HS-27A (cell line): ENCODE measurements at places on chromosomes 13 and 19.

- no peak for DNase-seq
These were observed 26.4 kb upstream of the IGFL1 start for GRCh38 chr19:46202872-46203860.

- DNase-seq: no peak
These were observed 58.9 kb downstream of the TMED1 start for GRCh38 chr19:10776900-10777650.

- DNase-seq: no peak
These were observed 2.1 kb downstream of the SIX5 start for GRCh38 chr19:45766869-45767346.

DNA sequence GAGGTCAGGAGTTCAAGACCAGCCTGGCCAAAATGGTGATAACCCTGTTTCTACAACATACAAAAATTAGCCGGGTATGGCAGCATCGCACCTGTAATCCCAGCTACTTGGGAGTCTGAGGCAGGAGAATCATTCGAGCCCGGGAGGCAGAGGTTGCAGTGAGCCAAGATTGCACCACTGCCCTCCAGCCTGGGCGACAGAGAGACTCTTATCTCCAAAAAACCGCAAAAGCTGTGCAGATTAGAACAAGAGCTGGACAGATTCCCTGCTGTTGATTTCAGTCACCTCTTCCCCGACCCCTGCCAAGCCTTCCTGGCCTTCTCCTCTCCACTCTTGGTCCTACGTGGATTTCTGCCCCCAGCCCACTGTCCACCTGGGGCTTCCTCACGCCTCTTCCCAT, 8.3 kb downstream of the CAMSAP3 start:
- no peak for DNase-seq

DNA sequence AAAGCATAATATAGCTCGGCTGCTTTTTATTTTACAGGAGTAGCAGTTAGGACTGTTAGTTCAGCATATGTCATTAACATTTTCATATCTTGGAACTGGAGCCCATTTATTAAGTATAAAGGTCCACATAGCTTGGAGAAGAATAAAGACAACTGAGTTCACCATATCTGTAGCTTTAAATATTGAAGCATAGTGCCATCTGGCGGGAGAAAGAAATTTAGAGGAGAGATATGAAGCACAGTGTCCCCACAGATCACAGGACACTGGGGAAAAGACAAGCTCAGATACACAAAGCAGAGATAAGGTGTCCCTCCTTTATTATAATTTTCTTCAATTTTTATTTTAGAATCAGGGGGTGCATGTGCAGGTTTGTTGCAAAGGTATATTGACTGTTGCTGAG, 104.7 kb upstream of the FREM2 start:
- DNase-seq: peak; percentile 4

- DNase-seq: no peak
These were observed 12.1 kb upstream of the DACH1 start for GRCh38 chr13:71879129-71879535.

- DNase-seq: no peak
These were observed 190.0 kb downstream of the HS6ST3 start for GRCh38 chr13:96279904-96280303.

DNA sequence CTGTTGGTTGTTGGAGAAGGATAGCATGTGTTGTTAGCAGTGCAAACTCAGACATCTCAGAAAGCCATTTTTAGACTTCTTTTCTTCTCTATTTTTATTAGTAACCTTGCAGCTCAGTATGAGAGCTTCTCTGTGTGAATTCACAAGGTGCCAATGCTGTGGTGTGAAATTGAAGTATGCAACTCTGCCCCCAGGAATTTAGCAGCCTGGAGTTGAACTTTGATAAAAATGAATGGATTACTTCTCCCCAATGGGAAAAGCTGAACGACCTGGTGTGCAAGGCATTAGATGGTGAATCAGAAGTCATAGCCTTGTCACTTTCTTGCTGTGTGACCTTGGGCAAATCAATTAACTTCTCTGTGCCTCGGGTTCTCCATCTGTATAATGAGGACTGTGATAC, 512.3 kb upstream of the PCDH9 start:
- DNase-seq: no peak

GRCh38 chr19:51473009-51473707, 5.2 kb upstream of the CEACAM18 start:
- peak; percentile 22 for DNase-seq

DNA sequence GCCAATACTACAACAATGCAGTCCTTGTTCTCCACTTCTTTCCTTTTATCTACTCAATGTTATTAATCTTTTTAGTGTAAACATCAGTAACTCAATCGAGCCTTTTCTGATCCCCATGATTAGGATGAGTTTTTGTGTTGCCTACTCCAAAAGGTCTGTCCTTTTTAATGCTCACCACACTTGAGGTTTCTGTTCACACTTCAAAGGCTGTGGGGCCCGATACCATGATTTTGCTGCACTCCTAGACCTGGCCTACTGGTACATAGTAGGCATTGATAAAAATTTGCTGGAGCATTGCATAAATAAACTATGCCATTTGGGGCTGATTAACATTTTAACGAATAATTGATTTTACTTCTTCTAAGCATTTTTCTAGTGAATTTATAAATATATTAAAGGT, 125.4 kb upstream of the KLF12 start:
- DNase-seq: no peak
